ENCODE measurements at places on chromosomes 16 and 17.

- DNase-seq, result peak; percentile 47
Observed at GRCh38 chr16:396199-396598, 800 bp upstream of the NME4 start.

DNA sequence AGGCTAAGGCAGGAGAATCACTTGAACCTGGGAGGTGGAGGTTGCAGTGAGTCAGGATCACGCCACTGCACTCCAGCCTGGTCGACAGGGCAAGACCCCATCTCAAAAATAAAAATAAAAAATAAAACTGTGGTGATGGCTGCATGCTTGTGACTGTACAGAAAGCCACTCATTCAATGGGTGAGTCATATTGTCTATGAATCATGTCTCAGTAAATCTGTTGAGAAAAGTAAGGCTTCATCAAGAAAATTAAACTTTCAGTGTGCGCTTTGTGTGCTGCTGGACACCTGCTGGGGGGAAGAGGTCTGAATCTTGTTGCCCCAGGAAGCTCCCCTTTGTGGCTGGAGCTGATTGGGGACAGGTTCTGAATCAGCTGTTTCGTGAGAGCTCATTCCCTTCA, 11.3 kb downstream of the NUBP1 start:
- DNase-seq, result peak; percentile 55

DNA sequence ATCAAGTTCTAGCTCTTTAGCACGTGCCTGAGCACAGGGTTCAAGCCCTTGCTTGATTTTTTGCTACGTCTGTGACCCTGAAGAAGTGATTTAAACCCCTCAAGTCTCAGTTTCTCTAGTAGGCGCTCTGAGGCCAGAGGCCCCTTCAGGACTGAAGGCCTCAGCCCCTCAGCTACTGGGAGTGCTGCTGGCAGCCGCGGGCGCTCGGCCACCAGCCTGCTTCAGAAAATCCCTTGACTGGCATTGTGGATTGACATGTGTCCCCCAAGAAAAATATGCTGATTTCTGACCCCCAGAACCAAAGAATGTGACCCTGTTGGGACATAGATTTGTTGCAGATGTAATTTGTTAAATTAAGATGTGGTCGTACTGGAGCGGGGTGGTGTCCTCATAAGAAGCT, 20.2 kb upstream of the WFDC1 start:
- no peak for DNase-seq

DNA sequence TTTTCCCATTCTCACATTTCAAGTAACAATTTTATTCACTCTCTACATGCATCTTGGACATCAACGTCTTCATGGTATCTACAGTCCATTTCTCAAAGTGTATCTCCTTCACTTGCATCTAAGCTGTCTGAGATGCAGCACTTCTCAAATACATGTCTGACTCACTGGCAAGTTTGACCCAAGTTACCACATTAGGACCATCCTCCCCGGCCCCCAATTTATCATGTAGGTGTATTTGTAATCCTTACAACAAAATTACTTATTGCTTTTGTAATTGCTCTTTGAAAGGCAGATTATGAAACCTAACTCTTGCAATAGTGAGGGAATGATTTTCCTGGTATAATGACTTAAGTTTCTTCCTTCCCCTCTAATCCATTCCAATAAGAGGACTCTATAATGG, 28.9 kb upstream of the ULK2 start:
- no peak for DNase-seq

DNA sequence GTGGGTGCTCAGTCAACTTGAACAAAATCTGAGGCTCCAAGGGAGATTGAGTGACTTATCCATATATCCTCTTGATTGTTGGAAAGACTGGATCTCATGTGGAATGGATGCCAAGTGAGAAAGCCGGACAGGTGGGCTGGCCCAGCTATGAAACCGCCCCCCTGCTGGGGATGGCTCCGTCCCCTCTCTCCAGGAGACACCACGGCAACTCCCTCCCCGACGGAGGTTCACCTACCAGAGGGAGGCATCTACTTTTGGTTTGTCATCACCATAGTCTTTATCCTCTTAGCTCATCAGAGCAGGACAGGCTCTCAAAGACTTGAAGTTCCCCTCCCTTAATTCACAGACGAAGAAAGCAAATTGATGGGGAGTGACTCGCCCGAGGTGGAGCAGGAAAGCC, 1.8 kb upstream of the ALG1 start:
- DNase-seq, result no peak

DNA sequence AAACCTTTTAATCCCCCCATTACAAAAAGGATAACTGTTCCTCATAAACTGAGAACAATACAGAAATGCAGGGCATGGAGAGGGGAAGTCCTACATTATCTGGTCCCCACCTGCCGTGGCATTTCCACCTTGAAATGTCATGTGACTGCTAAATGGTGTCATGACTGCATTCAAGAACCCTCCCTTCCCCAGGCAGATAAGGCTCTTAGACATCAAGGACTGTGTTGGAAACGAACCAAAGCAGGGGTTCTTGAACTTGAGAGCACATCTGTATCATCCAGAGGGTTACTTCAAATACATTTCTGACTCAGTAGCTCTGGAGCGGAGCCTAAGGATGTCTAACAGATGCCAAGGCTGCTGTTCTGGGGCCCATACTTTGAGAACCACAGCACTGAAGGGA, 18.4 kb downstream of the CMTM3 start:
- DNase-seq, result no peak

- DNase-seq, result no peak
Observed at GRCh38 chr16:78641433-78641832, 542.0 kb downstream of the WWOX start.

DNA sequence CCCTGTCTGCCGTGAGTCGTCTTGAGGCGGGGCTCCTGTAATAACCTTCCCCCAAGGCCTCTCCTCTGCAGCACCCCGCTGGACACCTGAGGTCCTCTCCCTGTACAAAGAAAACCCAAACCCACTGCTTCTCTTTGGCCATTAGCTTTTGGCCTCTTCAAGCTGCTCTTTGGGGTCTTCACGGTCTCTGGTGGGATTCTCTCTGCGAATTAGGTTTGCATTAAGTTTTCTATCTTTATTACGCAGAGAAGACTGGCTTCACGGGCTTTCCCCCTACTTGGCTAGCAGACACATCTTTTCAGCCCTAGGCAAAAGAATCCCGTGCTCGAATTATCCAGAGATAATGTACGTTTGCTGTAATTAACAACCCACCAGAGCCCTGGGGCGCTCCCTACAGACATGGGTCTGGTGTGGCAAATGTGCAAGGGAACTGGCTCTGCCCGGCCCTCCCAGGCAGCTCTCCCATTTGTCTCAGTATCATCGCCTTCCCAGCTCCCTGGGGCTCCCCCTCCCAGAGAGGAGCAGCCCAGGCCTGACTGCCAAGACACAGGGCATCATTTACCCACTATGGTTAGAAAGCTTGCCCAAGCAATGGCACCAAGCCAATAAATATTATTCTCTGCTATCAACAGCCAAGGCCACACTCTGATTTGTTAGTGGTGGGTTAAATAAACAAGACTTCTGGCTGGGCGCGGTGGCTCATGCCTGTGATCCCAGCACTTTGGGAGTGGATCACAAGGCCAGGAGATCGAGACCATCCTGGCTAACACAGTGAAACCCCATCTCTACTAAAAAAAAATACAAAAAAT, 24.7 kb upstream of the KLHDC4 start:
- DNase-seq, result peak; percentile 95

GRCh38 chr16:11354733-11355574, 9.7 kb downstream of the RMI2 start:
- no peak for DNase-seq

- no peak for DNase-seq
Observed at GRCh38 chr16:84933774-84934631, 77.3 kb downstream of the ZDHHC7 start.

GRCh38 chr16:1290860-1291575, 18.4 kb upstream of the UBE2I start:
- no peak for DNase-seq

DNA sequence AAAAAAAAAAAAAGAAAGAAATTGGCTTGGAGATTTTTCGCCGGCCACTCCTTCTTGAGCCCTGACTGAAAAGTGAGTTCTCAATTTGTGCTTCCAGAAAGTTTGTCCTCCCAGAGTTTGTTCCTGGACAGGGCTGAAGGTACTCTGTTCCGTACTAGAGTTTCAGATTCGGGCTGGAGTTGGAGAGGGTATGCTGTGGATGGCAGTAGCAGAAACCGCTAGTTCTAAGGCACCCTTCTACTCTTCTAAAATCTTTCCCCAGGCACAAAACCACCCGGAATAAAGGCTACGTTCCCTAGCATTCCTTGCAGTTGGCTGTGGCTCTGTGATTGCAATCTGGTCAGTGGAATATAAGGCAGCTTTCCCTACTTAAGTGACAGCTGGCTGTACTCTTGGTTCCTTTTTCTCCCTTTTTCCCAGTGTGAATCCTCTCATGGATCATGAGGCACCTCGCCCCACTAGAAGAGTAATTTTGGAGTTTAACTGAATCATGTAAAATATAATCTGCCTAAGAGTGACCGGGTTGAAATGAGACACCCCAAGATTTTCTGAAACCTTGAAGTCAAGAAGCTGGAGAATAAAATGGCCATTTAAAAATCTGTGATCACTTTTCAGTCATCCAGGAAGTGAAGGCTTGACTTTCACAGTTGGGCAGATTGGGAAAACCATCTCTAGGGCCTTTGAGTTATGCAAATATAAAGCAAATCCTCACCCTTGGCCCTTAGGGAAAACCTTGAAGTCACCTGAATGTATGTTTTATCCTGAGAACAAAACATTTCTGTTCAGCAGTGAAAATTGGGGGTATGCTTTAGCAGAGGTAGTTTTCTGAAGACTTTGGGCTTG, 901 bp upstream of the HEATR6 start:
- peak; percentile 46 for DNase-seq

GRCh38 chr17:51397361-51398127, 137.2 kb downstream of the UTP18 start:
- peak; percentile 78 for DNase-seq

DNA sequence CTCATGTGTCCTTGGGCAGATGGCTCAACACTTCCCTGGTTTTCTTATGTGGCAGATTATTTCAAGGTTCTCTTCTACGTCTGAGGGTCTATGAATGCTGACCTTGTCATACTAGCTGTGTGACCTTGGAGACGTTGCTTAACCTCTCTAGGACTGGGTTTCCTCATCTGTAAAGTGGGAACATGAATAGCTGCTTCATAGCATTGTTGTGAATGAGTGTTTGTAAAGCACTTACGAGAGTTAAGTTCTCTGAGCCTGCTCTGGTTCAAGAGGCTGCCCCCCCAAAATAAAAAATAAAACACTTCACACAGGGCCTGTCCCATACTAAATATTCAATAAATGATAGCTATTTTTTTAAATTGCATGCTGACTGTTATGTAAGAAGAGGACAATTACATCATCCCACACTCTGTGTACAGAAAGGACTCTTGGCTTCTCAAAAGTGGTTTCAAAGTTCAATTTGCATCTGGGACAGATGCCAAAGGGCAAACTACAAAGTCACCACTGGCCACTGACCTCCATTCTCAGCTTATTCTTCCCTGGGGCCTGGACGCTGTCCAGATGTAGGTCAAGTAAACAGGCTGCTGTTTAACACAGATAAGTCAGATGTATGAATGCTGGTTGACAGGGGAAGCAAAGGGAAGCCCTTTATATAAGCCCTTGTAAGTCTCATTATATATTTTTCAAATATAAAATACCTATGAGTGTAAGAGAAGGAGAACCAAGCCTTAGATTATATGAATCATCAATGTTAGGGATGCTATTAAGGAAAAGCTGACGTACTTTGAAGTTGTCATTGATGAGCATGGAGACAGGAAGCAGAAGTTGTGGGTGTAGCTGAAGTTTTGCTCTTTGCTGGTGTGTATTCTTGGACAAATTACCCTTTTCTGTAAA, 15.4 kb upstream of the NDEL1 start:
- DNase-seq, result no peak

DNA sequence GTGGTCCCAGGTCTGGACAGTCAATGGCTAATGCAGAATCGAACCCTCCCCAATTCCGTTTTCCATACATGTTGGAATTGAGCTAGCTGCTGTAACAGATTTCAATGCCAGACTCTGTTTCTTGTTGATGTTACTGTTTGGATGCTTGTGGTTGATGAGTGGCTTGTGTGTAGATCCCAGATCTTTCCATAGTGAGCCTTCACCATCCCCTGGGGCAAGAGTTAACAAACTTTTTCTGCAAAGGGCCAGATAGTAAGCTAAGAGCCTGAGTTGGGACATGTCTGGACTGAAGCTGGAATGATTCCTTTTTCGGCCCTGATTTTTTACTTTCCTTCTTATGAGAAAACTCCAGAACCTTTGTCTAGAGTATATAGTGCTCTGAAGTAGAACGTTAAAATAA, 296.3 kb downstream of the CPPED1 start:
- no peak for DNase-seq

GRCh38 chr16:67055712-67056487, 27.0 kb downstream of the CBFB start:
- DNase-seq, result peak; percentile 55

DNA sequence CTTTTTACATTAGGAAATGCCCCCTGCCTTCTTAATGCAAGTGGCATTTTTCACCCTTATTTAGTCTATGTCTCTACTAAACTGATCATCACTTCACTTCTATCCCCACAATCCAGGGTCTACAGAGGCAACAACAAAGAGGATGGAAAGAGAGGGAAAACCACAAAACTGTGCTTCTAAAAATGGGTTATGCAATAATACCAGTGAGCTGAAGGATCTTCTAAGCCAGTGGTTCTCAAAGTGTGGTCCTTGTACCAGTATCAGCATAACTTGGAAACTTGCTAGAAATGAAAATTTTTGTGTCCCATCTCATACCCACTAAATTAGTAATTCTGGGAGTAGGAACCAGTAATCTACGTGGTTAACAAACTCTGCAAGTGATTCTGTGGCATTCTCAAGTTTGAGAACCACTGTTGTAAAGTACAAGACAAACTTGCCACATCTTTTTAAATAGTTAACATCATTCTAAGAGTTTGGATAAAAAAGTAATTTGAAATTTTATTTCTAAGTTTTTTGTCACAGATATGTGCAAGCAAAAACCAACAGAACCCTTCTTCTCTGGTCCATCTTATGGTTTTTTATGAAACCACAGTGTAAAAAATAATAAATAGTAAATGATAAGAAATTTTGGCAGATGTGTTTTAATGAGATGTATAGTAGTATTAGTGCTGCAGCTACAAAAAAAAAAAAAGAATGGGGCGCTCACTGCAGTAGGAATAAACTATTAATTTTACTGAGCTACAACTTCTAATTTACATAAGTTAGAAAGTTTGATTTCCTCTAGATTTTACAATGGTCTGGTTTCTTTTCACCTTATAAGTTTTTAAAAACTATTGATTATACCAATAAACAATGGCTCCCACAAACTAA, 16.2 kb downstream of the CDC27 start:
- DNase-seq, result no peak

GRCh38 chr16:52578829-52579498, 32.0 kb upstream of the TOX3 start:
- no peak for DNase-seq

DNA sequence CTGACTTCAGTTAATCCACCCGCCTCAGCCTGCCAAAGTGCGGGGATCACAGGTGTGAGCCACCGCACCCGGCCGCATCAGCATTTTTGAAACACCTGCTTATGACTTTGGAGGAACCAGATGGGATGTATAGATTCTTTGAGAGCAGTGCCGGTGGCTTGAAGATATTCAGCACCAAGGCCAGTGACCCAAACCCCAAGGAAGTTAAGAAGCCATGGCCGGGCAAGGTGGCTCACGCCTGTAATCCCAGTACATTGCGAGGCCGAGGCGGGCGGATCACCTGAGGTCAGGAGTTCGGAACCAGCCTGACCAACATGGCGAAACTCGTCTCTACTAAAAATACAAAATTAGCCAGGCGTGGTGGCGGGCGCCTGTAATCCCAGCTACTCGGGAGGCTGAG, 43.9 kb downstream of the TRARG1 start:
- DNase-seq, result no peak

- no peak for DNase-seq
Observed at GRCh38 chr17:1470071-1470754, 14.2 kb upstream of the CRK start.

- no peak for DNase-seq
Observed at GRCh38 chr16:79367822-79368221, 232.7 kb downstream of the MAF start.
